NAMALWA (cell line): ENCODE measurements at places on chromosomes 3 and 15.

DNA sequence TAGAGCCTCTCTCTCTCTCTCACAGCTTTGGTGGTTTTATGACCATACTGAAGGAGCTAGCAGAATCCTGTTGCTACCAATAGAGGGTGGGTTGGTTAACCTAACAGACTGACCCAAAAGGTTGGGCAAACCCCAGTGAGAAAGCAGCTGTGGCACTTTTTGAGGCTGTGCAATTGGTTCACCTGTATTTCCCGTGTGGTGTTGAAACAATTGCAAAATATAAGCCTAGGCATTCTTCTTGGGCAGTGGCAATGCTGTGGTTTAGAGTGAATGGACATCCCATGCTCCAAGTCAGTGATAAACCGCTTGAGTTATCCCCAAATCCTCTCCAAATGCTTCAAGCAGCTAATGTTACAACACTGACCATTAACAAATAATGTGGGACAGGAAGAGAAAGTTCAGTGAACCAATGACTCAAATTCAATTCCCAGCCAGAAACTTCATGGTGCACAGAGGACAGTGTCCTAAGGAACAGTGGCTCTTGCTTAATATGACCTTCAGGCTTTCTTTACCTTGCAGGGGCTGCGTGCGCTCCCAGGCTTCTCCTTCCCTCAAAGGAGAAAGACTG, 261.9 kb upstream of the ICE2 start:
- no peak for DNase-seq

- no peak for DNase-seq
Measured at GRCh38 chr3:50551054-50551659, 16.4 kb downstream of the C3orf18 start.

DNA sequence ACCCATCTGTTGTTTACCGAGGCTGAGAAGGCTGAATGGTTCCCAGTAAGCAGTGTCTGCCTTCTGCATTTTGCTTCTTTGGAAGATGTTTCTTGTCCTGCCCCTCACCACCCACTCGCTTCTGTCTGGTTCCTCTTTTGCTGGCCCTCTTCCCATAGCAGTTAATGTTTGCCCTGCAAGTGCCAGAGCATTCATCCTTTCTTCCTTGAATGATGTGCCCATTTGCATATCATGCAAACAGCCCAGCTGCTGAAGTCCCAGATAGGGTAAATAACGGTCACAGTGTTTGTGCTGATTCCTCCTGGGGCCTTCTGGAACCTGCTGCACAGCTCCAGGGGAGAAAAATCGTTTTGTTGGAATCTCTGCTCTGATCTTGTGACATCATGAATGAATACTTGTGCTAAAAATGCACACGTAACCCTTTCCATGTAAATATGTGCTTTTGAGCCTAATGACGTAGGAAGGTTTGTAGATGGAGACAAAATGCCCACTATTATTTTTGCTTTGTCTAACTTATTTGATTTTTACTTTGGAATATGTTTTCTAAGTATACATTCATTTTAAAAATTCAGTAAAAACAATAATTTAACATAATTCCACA, 381.0 kb downstream of the SOX2 start:
- peak; percentile 64 for DNase-seq

DNA sequence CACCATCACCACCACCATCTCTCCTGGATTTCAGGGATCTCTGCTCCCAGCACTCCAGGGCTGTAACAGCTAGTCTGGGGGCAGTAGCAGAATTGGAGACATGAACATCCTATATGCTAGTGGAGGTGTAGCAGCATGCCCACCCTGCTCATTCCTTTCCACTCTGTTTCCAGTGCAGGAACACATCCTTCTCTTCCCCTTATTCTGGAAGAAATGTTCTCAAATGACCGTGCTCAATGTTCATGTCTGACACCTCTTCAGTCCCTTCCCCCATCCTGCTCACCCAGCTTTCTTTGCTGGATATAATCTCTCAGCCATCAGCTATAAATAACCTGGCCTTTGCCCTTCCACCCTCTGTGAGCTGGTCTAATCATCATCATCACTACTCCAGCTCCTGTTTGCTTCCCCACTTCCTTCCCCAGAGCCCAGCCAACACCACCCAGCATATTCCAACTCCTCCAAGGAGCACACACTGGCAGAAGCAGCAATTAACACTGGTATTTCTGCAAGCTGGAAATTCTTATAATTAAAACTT, 31.1 kb downstream of the DCLK3 start:
- no peak for DNase-seq

DNA sequence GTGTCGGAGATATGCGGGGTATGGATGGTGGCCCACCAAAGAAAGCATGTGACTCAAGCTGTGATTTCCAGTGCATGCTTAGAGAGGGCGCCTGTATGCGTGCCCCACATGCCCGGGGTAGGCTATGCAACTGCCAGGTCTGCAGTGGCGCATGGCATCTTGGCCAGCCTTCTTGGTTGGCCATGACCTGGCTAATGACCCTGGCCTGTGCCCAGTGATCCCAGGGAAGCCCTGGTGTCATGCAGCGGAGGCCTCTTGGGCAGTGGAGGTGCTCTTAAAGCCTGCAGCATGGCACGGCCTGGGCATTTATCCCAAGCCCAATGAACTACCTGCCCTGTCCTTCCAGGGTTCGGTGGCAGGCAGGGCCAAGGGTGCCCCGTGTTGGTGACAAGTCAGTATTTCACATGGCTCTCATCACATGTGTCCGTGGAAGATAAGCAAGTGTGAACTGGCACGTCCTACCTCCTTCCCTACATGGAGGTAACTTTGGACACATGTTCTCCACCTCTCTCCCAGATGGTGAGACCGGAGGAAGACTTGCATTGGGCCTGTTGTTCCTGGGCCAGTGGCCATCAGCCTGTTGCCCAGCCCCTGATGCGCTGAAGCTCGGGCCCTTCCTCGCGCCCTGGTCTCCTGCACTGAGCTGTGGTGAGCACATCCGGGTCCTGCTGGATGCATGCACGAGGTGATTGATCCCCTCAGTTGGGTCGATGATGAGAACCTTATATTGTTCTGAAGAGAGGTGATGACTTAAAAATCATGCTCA, 192.0 kb downstream of the UBE3A start:
- DNase-seq: no peak

DNA sequence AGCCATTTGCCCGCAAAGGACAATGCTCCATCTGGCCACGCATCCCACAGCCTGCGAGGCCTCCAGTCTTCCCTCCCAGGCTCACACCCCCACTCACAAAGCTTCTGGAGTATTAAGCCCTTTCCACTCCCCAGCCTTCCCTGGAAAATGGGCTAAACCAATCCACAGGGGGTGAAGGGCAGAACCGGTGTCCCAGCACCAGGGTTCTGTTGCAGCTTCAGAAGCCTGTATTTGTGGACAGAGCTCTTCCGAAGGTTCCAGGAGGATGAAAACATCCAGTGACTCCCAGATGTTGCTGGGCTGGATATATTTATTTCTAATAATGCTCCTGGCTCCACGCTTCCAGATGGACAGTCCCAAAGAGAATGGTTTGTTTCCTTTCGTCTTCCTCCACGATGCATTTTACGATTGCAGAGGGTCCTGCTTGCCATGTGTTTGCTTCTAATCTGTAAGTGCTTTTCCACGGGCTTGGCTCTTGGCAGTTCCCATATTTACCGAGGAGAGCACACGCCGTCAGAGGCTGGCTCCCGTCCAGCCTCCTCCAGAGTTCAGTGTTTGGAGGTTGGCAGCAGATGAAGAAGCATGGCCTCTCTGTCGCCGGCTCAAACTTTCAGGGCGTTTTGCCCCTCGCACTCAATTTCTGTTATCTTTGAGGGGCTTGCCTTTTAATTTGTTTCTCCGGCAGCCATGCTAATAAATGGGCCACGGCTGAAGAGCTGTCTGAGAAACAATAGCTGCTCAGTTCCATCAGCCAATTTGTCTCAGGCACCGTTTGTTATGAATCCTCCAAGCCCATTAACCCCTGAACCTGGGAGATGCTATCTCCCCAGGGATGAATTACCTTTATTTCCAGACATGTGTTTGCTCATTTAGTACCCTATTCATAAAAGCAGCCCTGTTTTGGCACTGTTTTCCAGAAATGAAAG, 367.9 kb upstream of the PROK2 start:
- no peak for DNase-seq

DNA sequence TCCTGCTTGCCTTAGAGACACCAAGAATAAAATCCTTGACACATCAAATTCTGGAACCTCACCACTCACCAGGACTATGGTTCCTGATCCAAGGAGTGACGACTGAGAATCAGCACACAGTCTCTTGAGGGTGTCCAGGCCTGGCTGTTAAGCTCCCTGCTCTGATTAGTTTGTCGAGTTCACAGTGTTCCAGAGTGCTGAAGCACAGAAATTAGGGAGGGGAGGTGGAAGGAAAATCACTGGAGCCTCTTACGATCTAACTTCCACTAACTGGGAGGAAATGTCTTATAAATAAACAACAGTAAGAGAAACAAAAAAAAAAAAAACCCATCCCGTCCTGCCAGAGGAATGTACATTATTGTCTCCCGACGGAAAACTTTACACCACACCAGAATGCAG, 330.2 kb downstream of the TIGIT start:
- DNase-seq: no peak

GRCh38 chr15:99542828-99543227, 23.0 kb upstream of the MEF2A start:
- DNase-seq: no peak

- no peak for DNase-seq
Measured at GRCh38 chr3:195160257-195160898, 110.6 kb downstream of the XXYLT1 start.

- DNase-seq: peak; percentile 78
Measured at GRCh38 chr3:128075522-128076482, 23.6 kb downstream of the SEC61A1 start.

- DNase-seq: no peak
Measured at GRCh38 chr3:67204951-67205350, 206.8 kb downstream of the KBTBD8 start.

GRCh38 chr3:55508335-55508734, 21.2 kb upstream of the WNT5A start:
- no peak for DNase-seq

- no peak for DNase-seq
Measured at GRCh38 chr3:78831446-78831972, 936.3 kb downstream of the ROBO1 start.

DNA sequence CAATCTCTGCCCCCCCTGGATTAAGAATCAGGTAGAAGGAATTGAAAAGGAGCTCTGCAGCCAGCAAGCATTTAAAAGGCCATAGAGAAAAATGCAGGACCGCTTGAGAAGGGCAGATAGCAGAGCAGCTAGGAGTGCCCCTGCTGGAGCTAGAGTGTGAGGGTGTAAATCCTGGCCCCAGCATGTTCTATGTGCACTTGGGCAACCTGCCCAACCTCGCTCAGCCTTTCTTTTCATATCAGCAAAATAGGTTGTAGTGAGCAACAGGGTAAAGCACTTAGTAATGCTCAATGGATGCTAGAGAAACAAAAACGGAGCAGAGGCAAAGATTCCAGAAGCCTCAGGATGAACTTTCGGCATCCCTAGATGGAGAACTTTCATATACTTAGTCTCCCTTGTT, 25.0 kb upstream of the THBS1 start:
- DNase-seq: no peak

- DNase-seq: peak; percentile 6
Measured at GRCh38 chr3:53812434-53812833, 33.8 kb downstream of the CHDH start.

DNA sequence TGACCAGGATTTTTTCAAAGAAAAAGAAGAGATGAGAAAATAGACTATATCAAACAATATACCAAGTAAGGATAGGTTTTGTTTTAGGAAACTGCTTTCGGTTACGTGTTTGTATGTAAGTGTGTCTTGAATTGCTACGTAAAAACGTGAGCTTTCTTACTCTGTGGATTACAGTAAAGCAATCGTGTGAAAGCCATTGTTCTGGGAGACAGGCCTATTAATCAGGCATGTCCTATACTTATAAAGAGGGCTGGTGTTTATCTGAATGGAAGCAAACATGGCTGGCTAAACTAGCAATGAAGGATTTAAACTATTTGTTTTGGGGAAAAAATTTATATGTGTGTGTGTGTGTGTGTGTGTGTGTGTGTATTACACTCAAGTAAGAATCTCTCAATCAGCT, 2.6 kb downstream of the EHHADH start:
- no peak for DNase-seq
